ENCODE measurements at places on chromosomes 12 and 14. TPM values are rescaled to one million over a fixed set of nuclear protein-coding genes. Genes with fewer than 3 reads are reported as not detected.

Gene GLIPR1L2
- 0.13 TPM for total RNA-seq

GRCh38 chr12:95077341-95077740, 3.9 kb upstream of the NR2C1 start:
- no peak for ATAC-seq

GRCh38 chr12:104555648-104556047, 98.9 kb downstream of the CHST11 start:
- no peak for ATAC-seq

- no peak for ATAC-seq
These were observed 82.4 kb downstream of the IPO8 start for GRCh38 chr12:30613119-30613830.

GRCh38 chr14:95261616-95262510, 57.8 kb downstream of the CLMN start:
- ATAC-seq: no peak

DNA sequence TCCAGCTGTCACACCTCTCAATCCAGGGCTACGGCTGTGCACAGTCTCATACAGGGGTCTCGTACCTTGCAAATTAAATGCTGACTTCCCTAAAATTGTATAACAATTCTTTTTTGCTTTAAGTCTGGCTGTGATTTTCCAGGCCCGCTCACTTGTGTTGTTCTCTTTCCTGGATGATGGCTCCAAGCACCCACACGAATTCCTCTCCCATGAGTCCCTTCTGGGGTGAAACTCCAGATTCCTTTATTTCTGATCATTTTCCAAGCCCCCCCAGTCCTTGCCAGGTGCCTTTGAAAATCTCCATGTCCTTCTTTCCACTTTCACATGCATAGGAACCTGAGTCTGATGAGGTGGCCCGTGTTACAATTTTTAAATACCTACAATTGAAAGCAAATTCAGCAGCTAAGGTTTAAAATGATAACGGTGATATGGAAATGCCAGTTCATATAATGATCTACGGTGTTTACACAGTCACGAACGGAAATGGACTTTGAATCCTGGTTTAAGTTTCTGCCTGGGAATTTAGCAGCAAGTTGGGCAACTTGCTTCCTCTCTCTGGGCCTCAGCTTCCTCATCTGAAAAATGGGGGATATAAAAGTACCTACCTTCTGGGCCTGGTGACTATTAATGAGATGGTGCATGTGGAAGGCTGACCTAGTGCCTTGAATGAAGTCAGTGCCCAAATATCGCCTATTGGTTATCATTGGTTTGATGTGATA, 85.5 kb downstream of the STAB2 start:
- ATAC-seq: no peak

GRCh38 chr12:25929142-25929541, 29.3 kb upstream of the RASSF8 start:
- ATAC-seq: no peak

Gene TAS2R9
- total RNA-seq: not detected

DNA sequence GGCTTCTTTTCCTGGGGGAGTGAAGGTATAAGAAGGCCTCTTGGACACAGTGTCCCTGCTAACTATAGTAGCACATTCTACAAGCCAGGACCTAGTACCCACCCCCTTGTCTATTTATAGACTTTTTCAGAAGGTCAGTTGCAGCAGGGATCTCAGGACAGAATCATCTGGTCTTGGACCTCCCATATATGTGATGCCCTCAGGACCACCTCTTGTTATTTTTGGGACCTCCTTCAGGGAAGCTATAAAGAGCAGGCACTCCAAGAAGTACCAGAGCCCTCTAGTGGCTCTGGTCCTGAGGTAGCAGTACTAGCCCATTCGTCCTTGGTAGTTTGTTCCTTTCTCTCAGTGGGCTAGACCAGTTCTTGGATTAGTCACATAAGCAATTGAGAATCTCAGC, 4.3 kb downstream of the COQ10A start:
- no peak for ATAC-seq

- no peak for ATAC-seq
These were observed 20.3 kb upstream of the ADGRD1 start for GRCh38 chr12:130933269-130933995.

DNA sequence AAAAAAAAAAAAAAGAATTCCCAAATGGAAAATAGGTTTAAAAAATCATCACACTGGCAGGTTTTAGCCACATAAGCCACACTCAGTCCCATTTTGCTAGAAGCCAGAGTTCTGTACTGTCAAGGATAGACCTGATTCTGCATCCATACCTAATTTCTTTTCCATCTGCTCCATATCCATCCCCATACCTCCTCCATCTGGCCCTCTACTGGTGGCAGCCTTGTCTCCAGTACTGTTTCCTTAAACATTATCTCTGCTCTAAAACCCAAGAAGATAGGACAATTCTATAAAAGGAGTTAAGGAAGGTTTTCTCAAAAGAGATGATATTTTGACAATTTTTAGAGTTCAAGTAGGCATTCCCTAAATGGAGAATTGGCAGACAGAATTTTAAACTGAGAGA, 26.0 kb upstream of the RXYLT1 start:
- no peak for ATAC-seq

Gene ANKRD33
- not detected for total RNA-seq

DNA sequence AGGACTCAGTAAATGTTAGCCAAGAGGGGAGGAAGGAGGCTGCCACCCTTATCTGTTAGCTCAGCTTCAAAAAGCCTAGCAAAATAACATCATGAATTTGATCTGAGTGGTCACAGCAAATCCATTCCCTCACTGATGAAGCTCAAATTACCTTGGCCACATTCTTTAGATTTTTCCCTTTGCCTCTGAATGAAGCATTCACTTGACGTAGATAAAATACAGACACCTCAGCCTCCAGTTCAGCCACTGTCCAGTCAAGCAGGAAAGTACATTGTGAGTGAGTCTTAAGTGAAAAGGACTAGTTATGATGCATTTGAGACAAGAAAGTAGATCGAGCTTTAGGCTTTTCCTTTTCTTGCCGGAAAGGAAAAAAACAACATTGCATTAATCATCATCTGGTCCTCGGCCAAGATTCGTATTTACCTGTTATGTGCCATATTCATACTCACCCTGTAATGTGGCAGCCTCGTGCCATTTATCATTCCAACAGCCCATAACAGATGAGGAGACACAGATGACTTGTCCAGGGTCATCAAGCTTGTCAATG, 146.5 kb downstream of the ETV6 start:
- no peak for ATAC-seq

- ATAC-seq: no peak
These were observed 15.4 kb upstream of the LRP6 start for GRCh38 chr12:12282202-12282601.

GRCh38 chr12:3554371-3555115, 63.5 kb downstream of the PRMT8 start:
- no peak for ATAC-seq

DNA sequence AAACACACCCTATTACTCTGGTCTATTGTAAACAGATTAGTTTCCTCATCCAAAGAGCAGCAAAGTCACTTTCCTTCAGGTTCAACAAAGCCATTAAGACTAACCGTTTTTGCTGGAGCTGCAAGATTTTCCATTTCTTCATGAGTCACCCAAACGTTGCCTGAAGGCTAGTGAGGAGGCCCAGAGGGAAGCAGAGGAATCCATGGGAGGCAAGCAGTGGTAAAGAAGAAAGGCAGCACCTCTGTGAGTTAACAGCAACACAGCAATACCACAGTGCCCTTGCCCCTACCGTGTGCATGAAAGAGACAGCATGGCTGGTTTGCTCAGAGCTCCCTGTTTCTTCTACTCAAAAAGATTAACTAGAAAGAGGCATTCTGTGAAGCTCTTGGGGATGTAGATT, 206.3 kb downstream of the ACSS3 start:
- ATAC-seq: no peak

GRCh38 chr12:107126796-107127481, 33.6 kb upstream of the CRY1 start:
- no peak for ATAC-seq

DNA sequence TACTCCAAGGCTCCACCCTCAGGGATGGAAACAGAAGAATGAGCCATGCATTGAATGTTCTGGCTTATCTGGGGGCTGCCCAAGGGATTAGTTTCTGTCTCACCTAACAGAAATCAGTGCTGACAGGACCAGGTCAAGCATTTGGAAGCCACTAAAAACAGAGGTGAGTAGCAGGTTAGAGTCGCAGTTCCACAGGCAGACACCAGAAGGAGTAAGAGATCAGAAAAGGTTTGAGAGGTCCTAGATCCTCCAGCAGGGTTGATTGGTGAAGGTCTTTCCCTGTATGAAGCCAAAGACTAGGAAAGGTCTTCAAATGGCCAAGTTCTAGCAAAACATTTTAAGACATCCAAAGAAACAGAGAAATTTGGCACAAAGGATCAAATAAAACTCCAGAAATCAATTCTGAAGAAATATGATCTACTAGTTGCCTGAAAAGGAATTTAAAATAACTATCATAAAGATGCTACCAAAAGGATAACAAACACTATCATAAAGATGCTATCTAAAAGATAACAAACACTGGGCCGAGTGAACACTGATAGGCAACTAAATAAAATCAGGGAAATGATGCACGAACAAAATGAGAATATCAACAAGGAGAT, 19.5 kb upstream of the TTC9 start:
- no peak for ATAC-seq

- no peak for ATAC-seq
These were observed 8.0 kb upstream of the ASB8 start for GRCh38 chr12:48165089-48165981.

Gene HOXC12
- total RNA-seq: not detected

Gene KERA
- not detected for total RNA-seq

- no peak for ATAC-seq
These were observed 1168.5 kb upstream of the FLRT2 start for GRCh38 chr14:84361476-84361875.

GRCh38 chr12:129160282-129160681, 307.0 kb downstream of the GLT1D1 start:
- no peak for ATAC-seq

- peak; percentile 70 for ATAC-seq
These were observed 19.4 kb downstream of the ADGRD1 start for GRCh38 chr12:130973109-130973508.

DNA sequence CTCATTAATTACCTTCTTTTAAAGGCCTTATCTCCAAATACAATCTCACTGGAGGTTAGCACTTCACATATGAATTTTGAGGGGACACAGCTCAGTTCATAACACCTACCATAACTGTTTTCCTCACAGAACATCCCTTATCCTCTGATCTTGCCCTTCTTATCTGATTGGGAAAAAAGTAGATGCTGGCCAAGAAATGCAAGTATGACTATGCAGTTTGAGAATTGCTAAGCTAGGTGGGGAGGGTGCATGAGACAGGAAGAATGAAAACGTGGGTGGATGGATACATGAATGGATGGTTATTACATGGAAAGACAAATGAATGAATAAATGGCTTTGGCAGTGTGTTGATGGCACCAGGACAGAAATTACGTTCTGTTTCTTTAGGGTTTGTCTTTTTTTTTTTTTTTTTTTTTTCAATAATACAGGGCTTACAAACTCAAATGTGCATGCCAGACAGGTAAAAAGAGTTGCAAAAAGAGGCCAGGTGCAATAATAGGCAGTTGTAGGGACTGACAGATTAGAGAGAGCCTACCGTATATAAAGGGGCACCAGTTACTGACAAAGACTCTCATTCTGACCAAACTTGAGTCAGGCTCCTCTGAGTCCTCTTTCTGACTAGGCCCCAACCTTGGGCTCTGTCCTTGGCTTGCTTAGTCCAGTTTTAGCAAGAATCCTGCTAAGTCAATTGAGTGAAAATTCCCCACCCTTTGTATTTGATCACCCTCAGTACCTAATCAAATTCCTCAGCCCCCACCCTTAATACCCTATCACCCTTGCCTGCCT, 304.9 kb downstream of the ZFP36L1 start:
- ATAC-seq: no peak

Gene LBHD2
- not detected for total RNA-seq

Gene ADSS1
- total RNA-seq: 5.1 TPM

Gene SERPINA9
- not detected for total RNA-seq

Gene HPD
- total RNA-seq: 5.0 TPM

DNA sequence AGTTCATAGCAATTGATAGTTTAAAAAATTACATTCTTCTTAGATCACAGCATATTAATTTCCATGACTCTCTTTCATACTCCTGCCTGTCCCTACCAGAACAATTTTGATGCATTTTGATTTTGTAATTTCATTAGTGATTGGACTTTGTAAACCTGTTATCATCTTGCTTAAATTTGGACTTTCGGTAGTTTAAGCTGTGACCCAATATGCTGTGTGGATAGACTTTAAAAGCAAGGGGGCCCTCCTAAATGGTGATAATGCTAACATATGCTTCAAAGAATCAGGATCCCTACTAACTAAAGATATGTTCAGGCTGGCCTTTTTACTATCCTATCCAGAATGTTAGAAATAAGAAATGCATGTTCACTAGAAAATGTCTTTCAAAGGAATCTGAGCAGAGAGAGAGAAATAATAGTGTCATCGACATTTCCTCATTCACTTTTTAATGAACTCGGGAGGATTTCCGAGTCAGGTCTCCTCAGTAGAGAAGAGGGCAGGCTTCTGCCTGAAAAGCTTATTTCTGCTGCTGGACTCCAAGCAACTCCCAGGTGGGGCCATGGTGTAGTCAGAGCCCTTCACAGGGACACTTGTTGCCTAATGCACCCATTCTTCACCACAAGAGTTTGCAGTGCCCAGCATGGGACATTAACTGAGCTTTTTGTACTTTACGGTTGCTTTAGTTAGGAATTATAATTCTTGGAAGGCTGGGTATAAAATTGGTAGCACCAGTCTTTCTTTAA, 16.7 kb downstream of the SLC38A4 start:
- ATAC-seq: no peak

Gene MYBPC1
- total RNA-seq: not detected

GRCh38 chr12:116133636-116134214, 143.8 kb downstream of the MED13L start:
- ATAC-seq: no peak

Gene SALL2
- total RNA-seq: 14.7 TPM

- ATAC-seq: no peak
These were observed 4.9 kb upstream of the CMA1 start for GRCh38 chr14:24513009-24513408.

DNA sequence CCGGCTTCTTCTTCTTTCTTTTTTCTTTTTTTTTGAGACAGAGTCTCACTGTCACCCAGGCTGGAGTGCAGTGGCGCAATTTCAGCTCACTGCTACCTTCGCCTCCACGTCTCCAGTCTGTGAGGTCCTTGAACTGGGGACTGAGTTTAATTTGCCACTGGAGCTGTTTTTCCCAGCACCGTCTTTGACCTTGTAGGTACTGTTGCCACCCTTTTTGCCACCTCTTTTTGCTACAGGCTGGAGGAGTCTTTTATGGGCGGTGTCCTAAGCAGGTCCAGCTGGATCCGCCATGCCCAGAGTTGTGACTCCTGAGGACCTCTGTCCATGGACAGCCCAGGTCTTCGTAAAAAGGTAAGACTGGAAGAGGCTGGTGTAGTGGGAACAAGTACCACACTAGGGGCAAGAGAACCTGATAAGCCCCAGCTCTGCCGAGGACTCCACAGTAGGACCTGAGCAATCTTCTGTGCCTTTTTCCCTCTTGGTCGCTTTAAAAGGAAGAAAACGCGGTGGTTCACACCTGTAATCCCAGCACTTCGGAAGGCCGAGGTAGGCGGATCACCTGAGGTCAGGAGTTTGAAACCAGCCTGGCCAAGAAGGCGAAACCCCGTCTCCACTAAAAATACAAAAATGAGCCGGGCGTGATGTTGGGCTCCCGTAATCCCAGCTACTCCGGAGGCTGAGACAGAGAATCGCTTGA, 946 bp downstream of the RNU4-2 start:
- no peak for ATAC-seq
